Left colon (tissue), 2 donors: ENCODE measurements at places on chromosomes 4 and X.

DNA sequence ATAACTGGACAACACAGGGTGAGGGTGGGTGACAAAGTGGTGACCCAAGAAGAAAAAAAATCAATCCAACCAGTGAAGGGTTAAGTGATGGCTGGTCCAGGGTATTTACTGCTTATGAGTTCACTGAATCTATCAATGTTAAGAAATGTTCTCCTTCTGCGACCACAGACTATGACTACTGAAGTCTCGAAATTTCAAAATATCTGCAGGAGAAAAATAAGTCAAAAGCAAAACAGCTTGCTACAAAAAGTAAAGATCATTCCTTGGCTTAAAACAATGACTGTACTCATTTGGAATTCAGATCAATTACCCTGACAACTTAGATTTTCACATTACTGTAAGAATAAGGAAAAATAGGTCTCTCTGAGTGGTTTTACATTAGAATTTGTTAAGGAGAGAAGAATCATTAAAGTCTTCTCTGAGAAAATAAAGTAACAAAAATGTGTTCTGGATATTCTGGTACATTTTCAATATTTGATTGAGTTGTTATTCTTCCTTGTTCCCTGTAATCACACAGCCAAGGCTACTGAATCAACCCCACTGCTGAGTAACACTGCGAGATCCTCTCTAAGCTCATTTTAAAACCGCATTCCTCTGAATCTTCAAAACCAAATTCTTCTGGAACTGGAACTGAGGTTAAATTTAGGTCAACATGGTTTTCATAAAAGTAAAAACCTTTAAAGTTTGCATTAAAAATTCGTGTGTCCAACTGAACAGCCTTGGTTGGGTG is 22.7 kb downstream of the SMPX start:
- DNase-seq = no peak

DNA sequence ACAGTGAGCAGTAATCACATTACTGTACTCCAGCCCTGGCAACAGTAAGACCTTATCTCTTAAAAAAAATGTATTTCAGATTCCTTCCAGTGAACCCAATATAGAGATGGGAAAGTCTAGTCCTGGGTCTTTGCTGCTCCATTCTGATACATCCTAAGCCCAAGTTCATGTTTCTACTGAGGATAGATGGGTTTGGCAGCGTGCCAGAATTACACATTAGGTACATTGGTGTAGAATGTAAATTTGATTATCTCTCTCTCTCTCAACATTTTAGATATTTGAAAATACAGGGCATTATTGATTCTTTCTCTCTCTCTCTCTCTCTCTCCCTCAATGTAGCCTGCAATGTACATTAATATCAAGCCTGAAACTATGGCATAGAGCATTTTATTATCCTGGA is 43.5 kb upstream of the ZNF330 start:
- no peak for DNase-seq

GRCh38 chr4:80646061-80646460 is 310.5 kb downstream of the CFAP299 start:
- no peak for DNase-seq

DNA sequence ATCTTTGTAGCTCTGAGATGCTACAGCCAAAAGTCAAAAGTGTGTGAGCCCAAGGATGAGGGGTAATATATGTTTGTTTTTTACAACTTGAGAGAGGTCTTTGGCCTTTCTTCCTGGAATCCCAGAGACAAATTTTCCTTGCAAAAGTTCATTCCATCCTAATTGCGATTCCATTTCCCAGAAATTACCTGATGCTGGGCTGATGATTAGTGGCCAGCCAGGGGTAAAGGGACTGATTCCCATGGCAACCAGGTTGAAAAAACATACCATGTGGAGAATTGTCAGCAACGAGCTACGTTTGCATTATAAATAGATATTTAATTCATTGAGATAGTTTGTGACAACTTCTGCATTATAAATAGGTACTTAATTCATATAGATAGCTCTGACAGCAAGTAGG is 17.8 kb downstream of the IGSF1 start:
- DNase-seq = no peak

GRCh38 chr4:164803702-164804101 is 49.8 kb downstream of the SMIM31 start:
- no peak for DNase-seq

DNA sequence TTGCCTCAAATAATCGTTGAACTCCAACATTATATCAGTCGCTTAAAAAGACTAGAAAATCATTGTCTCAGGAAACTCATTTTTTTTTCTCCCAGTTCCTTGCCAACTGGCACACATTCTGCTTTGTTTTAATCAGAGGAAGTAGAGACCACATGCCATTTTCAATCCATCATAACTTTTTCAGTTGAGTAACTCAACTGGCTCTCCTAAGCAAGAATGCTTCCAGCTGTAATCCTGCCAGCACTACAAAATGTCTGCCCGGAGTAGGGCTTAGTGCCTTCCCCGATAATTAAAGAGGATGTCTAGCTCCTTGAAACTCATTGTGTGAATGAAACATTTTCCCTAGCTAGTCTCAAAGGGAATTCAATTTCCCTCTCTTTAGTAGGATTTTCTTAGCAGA is 33.0 kb downstream of the FREM3 start:
- DNase-seq = no peak

GRCh38 chr4:63036159-63036866 is 1372.9 kb downstream of the TECRL start:
- DNase-seq = no peak
